Fibroblast of the aortic adventitia (primary cell): ENCODE measurements at places on chromosomes 13 and 19. TPM values are rescaled to one million over a fixed set of nuclear protein-coding genes. Genes with fewer than 3 reads are reported as not detected.

Gene CCDC8
- total RNA-seq = 8.5 and 26.9 TPM in 2 replicates

Gene FOXO1
- 3.2 and 10.5 TPM in 2 replicates for total RNA-seq

Gene PRX
- 2.0 and 10.2 TPM in 2 replicates for total RNA-seq

Gene PEAK3
- total RNA-seq = not detected in 2 replicates
